ENCODE measurements at places on chromosomes 11 and 22. TPM values are rescaled to one million over a fixed set of nuclear protein-coding genes. Genes with fewer than 3 reads are reported as not detected.

DNA sequence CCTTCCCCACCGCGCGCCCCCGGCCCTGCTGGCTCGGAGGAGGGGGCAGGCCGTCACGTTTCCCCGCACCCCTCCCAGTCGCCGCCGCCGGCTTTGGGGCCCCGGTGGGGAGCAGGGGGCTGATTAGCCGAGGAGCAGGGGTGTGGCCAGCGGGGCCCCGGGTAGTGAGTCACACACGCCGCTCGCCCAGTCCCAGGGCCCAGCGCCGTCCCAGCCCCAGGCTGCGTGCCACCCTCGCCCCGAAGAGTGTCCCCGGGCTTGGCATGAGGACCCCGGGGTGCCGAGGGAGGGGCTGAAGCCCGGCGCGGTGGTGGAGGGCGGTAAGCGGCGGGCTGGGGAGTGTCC is 34.4 kb downstream of the PRDM11 start:
- peak; percentile 54 for DNase-seq

- DNase-seq: no peak
Measured at GRCh38 chr11:128196235-128196634, 391.1 kb downstream of the ETS1 start.

DNA sequence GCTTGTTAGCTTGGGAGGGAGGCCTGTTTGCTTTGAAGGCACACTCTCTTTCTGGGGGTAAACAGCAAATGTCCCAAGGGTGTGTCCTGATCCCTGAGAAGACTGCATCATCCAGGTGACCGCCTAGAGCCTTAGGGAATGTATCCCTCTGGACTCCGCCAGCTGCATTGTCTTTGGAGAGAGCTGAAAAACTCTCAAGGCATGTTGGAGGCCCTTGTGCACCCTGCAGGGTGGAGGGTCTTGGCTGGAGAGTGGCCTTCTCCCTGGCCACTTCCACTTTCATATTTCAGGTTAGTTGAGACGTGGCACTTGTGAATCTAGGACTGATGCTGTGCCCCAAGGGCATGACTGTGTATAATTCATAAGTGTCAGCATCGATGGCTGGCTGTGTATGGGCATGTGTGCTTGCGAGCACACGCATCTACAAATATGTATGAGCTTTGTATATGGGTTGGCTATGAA is 70.6 kb downstream of the ZBTB16 start:
- no peak for DNase-seq

- no peak for DNase-seq
Measured at GRCh38 chr11:132744771-132745170, 787.5 kb downstream of the OPCML start.

IGSF9B gene
- total RNA-seq: 30.0 TPM

Data from heart left ventricle (tissue), 16 donors.